ENCODE measurements at places on chromosomes 12 and 14.

DNA sequence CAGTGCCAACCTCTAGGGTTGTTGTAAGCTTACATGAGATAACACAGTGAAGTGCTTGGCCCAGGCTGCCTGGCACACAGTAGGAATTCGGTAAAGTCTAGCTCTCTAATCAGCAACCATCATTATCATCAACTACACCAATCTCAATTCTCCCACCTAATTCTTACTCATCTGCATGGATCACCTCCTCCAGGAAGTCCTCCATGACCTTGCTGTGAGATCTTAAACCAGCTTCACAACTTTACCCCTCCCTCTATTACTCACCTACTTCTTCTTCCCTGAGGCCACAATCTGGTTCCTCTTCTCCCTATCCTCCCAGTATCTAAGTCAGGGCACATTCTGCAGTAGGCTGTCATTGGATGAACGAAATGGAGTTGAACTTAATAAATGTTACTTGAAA is 67.3 kb downstream of the GSC start:
- DNase-seq, result no peak

DNA sequence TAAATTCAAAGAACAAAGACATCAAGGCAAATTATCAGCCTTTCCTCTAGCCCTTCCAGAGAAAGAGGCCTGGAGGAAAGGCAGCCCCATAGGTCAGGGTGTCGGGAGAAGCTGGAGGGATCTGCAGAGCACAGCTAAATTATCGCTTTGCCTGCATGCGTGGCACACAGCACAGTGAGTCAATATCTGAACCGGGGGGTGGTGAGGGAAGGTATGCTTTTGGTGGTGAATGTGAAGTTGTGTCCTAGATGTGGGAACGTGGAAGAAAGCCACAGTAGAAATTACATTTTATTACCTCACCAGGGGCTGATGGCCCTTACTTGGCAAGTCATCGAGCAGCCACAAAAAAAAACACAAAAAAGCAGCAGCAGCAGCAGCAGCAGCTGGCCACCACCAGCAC is 243.2 kb downstream of the EGLN3 start:
- no peak for DNase-seq

- no peak for DNase-seq
Observed at GRCh38 chr12:49808686-49809380, 19.4 kb downstream of the NCKAP5L start.

DNA sequence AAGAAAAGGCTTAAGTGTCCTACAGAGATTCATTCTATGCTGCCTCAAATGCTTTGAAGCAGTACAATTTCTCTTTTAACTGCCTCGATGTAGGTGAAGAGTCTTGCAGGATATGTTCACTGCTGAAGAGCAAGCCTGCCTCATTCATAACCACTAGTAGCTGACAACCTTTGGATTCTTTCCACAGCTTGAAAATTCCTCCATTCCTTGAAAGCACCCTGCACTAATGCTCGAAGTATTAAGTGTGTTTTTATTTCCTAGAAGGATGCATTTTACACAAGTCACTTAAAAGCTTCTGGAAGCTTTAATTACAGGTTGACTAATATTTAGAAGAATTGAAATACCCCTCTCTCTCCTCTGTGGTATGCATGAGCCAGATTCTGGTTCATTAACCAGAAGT is 429.4 kb downstream of the DIO2 start:
- DNase-seq, result no peak

- no peak for DNase-seq
Observed at GRCh38 chr12:121652767-121653497, 16.5 kb downstream of the MORN3 start.

- no peak for DNase-seq
Observed at GRCh38 chr12:54716261-54716660, 68.1 kb upstream of the DCD start.

DNA sequence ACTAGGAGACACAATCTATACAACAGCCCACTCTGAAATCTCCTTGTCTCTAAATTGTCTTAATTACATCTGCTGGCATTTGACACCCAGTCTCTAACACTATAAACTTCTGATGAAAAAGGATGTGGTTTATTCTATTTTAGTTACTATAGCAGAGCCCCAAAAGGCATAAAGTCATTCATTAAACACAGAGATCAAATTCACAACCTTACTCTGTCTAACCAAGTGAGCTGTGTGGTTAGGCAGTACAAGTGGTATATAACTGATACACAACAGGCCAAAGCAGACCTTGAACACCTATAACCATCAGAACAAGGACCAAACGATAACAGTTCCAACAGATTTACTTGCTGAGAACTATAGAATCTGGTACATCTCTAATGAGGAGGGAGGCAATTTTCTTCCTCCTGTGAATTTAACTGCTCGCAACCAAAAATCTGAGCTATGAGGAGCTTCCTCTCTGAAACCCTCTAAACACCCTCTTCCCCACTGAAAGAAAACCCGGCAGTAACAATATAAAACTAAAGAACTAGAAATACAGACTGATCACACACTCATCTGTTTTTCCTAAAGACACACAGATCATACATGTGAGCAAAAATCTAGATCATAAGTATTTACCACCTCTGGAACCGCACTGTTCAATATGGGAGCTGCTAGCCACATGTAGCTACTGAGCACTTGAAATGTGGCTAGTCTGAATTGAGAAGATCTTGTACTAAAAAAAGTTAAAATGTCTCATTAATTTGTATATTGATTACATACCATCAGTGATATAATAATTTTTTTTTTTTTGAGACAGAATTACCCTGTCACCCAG is 17.7 kb downstream of the SPPL3 start:
- no peak for DNase-seq

- no peak for DNase-seq
Observed at GRCh38 chr12:48527891-48528670, 2.6 kb downstream of the OR8S1 start.

Data from activated naive CD4-positive, alpha-beta T cell (primary cell).